Tibial nerve (tissue), 4 donors: ENCODE measurements at places on chromosomes 6 and 20.

- no peak for DNase-seq
Measured at GRCh38 chr20:1823450-1823844, 71.8 kb upstream of the SIRPA start.

- no peak for DNase-seq
Measured at GRCh38 chr6:147055821-147056392, 148.3 kb upstream of the STXBP5 start.

DNA sequence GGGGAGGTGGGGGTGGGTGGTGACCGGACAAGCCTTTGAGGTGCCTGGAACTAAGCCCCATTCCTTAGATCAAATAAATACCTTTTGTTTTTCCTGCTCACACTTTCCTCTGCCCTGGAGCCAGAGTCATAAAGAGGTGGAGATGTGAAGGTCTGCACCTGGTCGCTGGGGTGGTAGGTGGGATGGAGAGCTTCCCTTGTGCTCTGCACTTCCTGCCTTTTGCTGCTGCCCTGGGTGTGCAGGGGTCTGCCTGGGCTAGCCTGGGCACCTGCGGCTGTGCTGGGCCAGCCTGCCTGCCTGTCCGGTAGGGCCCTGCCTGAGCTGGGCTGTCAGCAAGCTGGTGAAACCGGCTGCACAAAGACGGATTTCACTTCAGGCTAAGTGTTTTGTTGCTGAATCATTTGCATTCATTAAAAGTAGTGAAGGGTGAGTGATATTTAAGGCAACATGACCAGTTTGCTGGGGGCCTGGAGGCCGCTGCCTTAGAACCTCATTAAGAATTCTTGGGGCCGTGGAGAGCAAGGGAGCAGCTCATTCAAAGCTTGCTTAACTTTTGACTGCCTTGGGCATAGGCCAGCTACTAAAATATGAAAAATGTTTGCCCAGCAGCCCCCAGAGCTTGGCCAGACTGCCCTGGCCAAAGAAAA, 20.5 kb downstream of the PTK7 start:
- DNase-seq = no peak

DNA sequence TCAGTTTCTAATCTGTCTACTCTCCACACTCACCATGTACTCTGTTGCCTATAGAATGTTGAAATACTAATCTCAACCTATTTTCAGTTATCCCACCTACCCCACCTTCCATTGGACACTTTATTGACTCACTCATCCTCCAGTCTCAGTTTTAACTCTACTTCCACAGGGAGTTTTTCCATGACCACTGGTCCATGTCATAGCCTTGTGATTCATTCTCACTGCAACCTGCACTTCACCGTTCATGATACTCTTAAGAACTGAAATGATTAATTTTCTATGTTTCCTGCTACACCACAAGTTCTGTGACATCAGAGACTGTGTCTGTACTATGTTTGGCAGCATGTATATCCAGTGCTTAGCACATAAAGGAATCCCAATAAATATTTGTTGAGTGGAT, 122.8 kb upstream of the HSF2 start:
- DNase-seq = no peak
